ENCODE measurements at places on chromosomes 11 and 22.

- DNase-seq: no peak
These were observed 50.3 kb downstream of the CLMP start for GRCh38 chr11:123144707-123145106.

- DNase-seq: no peak
These were observed 195.9 kb upstream of the NCAM1 start for GRCh38 chr11:112765337-112765736.

- no peak for DNase-seq
These were observed 115.1 kb downstream of the ATXN10 start for GRCh38 chr22:45786726-45787125.

GRCh38 chr11:61297746-61298145 is 2.6 kb upstream of the VWCE start:
- DNase-seq: no peak

- DNase-seq: no peak
These were observed 187.0 kb downstream of the DSCAML1 start for GRCh38 chr11:117610045-117610444.

GRCh38 chr11:44066732-44067141 is 667 bp downstream of the ACCS start:
- DNase-seq: no peak

GRCh38 chr22:27142286-27142685 is 484.9 kb downstream of the MIAT start:
- no peak for DNase-seq

DNA sequence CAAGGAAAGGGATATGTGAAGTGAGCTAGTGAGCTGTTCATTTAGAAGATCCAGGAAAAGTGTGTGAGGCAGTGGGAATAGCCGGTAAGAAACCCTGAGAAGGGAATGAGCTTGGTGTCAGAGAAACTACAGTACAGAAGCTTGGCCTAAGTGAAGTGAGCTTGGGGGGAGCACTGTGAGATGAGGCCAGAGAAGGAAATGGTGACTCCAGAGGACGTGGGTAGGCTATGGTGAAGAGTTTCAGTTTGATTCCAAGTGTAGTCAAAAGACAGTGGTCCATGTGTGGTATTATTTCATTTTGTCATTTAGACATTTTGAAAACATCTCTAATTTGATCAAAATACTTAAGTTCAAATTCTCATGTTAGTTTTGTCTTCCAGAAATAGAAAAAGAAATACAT is 77.2 kb downstream of the GRK3 start:
- DNase-seq: no peak
